GM06990 (cell line): ENCODE measurements at places on chromosomes 5 and 9.

- no peak for DNase-seq
Measured at GRCh38 chr5:41337216-41337615, 123.9 kb upstream of the C6 start.

- DNase-seq: no peak
Measured at GRCh38 chr5:172038167-172038566, 31.7 kb upstream of the FBXW11 start.

GRCh38 chr5:173228107-173228506 is 6.9 kb downstream of the NKX2-5 start:
- DNase-seq: no peak

GRCh38 chr5:56517011-56517416 is 283.9 kb upstream of the ANKRD55 start:
- no peak for DNase-seq

DNA sequence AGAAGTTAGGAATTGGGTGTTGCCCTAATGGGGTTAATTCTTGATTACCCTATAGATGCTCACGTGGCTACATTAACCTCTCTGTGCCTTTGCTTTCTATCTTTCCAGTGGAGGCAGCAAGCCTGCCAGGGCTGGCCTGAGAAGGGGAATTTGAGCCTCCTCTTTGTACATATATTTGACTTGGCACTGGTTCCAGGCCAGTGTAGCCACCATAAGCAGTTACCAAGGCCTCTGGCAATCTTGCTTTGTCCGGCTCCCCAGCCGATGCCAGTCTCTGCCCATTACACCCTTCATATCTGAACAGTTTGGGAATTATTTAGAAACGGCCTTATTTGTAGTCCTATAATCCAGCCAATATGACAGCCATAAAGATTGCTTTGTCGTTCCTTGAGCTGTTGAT is 58.6 kb upstream of the PPARGC1B start:
- DNase-seq: no peak

- no peak for DNase-seq
Measured at GRCh38 chr9:33506626-33507370, 17.3 kb upstream of the ANKRD18B start.
